ENCODE measurements at places on chromosomes 5 and 9.

GRCh38 chr5:175045820-175046219 lies 321.4 kb downstream of the MSX2 start:
- DNase-seq = no peak

DNA sequence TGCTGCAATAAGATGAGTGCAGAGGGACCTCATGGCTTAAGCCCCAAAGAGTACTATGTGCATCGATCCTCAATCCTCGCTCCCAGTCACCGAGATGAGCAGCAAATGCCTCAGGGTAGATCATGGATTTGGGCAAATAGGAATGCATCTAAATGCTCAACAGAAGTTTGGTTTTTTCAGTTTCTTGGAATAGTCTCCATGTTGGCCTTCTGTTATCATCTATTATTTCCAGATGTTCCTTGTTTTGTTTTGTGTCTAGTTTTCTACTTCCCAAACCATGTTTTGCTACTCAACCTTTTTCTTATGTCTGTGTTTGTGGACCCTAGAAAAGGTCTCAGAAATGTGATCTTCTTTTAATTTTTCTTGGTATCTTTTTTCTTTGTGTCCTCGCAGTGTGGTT lies 43.5 kb upstream of the RASGRF2 start:
- no peak for DNase-seq

GRCh38 chr5:119059740-119060255 lies 11.1 kb upstream of the DMXL1 start:
- no peak for DNase-seq

DNA sequence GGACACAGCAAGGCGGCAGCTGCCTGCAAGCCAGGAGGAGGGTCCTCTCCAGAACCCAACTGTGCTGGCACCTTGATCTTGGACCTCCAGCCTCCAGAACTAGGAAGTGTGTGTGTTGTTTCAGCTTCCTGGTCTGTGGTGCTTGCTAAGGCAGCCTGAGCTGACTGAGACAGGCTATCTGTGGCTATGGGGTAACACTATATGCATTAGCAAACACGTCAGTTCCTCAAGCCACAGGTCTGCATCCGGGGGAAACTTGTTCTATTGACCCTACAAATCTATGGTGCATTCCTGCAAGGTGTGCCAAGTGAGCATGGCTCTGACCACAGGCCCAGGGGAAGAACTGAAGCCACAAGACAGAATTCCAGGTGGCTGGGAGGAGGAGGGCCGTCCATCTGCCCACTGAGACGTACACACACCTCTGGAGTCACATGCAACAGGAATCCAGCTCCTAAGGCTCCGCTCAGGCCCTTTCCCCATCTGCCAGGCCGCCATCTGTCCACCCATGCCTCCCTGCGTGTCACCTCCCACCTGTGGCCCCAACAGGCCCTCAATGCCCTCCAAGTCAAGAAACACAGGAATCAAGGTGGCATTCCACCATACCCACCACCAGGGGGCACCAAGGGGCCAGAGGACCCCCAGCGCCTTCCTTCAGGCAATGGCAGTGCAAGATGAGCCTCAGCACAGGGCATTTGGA lies 174.9 kb downstream of the ROR2 start:
- no peak for DNase-seq

- no peak for DNase-seq
Measured at GRCh38 chr9:86842573-86842972, 104.7 kb downstream of the GAS1 start.

DNA sequence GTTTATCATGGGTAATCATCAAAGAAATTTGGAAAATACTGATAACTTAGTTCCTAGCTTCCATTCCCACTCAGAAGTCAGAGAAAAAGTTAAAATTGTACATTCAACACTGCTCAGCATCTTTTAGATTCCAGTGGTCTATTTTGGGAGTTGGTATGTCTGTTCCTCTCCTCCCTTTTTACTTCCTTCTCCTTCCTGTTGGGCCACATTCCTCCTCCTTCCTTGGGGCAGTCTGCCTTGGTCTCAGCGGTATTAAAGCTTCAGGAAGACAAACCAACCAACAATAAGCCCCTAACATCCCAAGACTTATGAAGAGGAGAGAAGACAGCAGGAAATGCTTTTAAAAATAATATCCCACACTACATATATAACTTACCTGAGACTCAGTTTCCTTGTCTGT lies 49.9 kb upstream of the SSBP2 start:
- no peak for DNase-seq

DNA sequence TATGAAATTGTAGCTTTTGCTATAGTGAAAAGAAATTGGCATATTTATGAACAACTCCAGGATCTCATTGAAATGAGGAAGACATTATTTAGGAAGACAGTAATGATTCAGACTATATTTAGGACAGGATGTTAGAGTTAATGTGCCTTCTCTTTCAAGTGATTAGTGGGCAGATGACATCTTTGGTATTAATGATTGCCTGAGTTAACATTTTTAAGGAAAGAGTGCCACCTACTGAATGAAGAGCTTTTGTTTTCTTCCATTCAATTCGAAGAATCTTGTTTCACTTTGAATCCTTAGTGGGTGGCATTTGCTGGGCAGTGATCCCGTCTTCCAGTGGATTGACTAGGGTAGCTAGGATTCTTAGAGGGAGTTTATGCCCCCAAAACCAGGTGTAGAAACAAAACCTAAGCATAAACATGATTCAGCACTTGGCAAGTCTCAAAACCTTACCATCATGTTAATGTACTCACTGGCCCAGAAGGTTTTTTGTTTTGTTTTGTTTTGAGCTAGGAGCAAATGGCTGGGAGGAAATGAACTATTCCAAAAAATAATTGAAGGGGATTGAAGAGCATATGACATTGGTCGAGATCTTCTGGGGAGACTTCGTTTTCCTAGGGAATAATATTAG lies 23.2 kb downstream of the MAP3K1 start:
- DNase-seq = no peak

GRCh38 chr5:67179697-67180361 lies 16.8 kb downstream of the CD180 start:
- no peak for DNase-seq

Measured in HS-27A (cell line).